ENCODE measurements at places on chromosomes 2 and 18.

DNA sequence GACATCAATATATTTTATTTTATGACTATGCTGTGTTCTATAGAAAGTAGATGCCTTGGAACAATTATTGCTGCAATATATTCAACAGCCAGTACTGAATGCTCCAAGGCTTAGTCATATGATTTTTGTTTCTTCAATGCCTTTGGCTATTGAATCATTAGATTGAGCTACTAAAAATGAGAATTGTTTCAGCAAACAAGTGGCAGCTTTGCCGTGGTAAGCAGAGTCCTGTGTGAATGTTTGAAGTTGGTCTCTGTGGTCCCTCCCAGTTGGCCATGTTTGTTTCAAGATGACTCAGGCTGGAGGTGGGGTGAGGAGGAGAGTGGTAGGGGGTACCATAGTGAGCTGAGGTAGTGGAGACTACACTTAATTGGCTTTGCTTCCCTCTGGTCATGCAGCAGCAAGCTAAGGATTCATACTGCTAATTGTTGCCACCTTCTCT lies 198.6 kb upstream of the EPAS1 start:
- DNase-seq, result no peak

- no peak for DNase-seq
Observed at GRCh38 chr2:85111819-85112281, 21.3 kb upstream of the TCF7L1 start.

- no peak for DNase-seq
Observed at GRCh38 chr2:154386186-154386585, 312.3 kb upstream of the KCNJ3 start.

DNA sequence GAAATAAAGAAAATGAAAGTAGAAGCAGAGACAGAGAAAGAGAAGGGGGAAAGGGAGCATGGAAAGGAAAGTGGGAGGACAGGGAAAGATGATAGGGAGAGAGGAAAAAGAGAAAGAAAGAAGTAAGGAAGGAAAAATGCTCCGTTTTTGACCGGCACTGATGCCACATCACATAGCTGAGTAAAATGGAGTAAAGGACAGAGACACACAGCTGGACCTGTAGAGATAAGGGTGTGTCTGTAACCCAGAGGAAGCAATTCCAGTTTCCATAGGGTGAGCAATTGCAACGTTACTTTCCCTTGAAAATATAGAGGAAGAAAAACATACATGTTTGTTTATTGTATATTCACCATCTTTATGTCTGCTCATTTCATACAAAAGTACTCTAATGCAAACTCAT lies 1866.9 kb upstream of the PIK3C3 start:
- DNase-seq, result no peak

GRCh38 chr2:66577321-66578053 lies 142.6 kb downstream of the MEIS1 start:
- DNase-seq, result no peak

DNA sequence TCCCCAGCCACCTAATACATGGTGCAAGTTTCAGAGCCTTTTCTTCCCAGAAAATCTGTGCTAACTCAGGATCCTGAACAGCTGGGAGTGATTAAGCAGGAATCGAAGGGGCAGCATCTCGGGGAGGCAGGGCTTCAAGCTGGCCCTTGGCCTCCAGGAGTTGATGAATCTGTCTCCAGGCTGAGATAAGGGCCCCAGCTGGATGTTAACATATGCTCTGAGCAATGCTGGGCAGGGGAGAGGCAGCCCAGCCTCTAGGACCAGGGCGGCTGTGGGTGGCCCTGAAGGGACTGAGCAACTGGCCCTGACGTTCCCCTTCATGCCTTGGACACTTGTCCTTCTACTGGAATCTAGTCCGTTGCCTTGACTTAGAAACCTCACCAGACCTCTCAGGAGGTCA lies 84.1 kb upstream of the EPC2 start:
- DNase-seq, result no peak

DNA sequence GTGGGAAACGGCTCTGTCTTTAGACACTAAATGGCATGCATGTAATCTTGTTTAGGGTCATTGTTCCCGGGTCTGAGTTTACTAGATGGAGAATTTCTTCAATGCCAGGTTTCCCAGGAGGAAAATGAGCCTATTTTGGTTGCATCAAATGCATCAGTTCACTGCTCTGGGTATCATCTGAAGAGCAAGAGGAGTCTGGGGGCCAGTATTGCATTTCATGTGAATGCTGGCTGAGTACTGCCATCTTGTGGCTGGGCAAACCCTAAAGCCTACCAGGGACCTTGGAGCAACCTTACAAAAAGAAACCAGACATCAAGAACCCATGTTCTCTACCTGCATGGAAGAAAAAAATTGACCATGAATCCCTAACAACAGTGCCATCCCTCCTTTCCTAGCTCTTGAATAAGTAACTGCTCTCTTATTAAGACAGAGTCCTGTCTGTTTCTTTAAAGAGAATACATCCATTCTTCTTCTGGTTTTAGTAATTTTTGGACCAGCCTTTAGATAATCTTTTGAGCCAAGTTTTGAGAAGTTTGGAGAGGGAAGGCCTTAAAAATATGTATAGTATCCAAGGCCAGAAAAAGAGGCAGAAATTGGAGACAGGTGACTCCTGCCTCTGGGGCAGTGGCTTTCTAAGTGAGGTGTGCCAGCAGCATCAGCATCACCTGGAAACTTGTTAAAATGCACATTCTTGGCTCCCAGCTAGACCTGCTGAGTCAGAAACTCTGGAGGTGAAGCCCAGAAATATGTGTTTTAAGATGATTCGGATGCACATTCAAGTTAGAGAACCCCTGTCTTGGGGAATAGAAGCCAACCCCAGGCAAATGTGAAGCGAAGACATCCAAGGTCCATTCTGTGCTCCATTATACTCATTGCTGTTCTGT lies 261.0 kb upstream of the CXCR4 start:
- DNase-seq, result peak; percentile 46

DNA sequence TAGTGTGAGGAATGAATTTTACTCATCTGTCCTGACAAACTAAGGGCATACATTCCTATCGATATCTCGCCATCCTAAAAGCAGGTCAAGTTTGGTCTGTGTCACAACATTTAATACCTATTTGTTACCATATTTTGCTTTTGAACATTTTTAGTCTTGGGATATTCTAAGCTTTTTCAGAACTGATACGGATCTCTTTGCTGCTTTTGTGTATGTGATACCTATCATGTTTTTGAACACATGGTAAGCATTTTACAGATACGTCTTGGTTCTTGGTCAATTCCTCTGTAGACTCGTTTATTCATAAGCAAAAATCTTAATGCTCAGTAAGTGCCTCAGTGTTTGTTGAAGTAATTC lies 592 bp downstream of the ZNF397 start:
- no peak for DNase-seq

DNA sequence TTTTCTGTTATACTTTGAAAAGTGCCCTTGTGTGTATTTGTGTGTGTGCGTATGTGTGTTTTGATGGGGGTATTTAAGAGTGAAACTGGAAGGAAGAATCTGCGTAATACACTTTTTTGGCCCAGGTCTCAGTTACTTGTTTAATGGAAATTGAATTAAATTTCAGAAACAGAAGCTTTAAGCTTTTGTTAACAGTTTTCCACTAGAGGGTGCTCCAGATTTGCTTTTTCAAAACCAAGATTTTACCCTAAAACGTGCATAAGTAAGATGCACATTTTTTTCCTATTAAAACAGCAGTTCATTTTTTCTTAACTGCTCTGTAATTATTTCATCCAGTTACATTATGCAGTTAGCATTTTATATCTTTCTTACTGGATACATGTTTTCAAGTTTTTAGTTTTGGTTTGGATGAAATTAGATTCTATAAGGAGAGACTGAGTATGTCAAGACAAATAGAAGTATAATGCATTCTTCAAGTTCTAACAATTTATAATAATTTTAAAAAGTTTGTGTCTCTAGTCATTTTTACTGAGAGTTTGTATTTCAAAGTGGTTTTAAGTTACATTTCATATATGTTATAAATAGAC lies 97.2 kb downstream of the PIK3C3 start:
- DNase-seq, result no peak

DNA sequence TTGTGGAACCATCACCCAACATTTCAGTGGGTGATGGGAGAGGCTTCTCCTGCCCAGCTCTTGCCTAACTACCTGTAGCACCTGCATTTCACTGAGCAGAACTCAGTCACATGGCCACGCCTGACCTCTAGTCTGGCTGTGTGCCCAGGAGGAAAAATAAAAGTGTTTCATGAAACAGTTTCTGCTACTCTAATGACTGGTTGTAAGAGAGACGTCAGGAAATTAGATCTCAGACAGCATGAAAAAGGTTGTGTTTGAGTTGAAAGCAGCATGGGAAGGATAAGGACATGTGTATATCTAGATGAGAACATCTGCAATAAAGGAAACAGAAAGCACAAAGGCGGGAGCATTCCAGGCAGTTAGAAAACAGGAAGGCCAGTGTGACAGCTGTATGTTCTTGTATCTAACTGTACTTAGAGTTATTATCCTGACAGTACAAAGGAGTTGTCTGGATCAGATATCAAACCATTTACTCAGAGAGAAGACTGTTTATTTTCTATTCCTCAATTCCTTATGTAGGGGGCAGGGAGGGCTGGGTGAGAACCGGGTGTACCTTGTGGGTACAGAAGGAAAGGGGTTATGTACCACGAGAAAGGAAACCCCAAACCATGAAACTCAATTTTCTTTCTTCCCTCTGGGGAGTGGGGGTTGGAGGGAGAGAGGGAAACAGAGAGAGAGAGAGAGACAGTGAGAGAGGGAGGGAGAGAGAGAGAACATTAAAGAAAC lies 307.4 kb upstream of the VWC2L start:
- DNase-seq, result no peak

DNA sequence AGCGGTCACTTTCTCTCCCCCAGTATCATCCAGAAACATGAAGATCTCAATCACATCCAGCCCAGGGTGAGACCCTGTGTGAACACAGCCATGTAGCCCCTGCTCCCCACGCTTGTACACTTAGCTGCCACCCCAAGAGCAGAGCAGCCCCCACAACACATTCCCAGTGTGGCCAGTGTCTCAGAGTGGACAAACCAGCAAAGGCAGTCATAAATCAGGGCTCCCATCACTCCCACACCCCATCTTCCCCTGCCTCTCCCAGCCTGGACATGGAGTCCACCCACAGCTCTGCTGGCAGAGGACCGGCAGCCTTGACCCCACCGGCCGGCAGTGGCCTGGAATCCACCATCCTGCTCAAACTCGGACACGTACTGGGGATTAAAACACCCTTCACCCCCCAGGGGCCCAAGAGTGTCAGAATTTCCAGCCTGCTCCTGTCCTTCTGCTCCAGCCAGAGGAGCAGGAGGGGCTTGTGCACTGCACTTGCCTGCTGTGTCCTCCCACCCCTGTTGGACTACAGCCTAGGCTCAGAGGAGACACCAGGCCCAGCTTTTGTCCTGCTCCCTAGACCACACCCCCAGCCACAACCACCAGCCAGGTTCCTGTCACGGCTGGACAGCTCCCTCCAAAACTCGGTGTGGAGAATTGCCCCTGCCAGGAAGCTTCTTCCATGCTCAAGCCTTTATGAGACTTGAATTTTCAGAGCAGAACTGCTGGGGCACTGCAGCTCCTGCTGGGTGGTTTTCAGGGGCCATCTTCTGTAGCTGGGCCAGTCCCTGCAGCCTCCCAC lies 206.1 kb downstream of the SMAD2 start:
- DNase-seq, result no peak

DNA sequence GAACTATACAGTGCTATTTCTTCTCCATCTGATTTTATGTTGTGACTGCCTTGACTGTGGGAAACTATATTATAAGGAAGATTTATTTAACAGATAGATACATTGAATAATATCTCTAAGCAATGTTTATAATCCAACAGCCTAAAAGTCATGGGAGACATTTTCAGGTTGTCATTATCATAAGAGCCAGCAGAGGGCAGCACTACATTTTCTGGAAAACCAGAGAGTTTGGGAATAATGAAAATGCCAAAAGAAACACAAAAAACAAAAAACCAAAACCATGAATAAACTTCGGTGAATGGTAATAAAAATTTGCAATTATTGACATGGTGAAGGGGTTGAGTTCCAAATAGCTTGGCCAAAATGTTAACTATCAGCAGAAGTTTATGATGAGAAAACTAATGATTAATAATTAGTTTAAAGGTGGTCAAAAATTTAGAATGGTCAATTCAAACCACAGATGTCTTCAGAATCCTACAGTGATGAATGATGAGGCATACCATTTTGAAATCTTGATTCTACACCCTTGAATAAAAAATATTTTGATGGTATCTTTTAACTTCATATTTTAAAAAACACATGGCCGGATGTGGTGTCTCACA lies 4.7 kb downstream of the EEF1B2 start:
- DNase-seq, result no peak

- DNase-seq, result no peak
Observed at GRCh38 chr2:25226827-25227226, 58.4 kb upstream of the POMC start.

- DNase-seq, result no peak
Observed at GRCh38 chr2:157413326-157414035, 30.4 kb downstream of the CYTIP start.

DNA sequence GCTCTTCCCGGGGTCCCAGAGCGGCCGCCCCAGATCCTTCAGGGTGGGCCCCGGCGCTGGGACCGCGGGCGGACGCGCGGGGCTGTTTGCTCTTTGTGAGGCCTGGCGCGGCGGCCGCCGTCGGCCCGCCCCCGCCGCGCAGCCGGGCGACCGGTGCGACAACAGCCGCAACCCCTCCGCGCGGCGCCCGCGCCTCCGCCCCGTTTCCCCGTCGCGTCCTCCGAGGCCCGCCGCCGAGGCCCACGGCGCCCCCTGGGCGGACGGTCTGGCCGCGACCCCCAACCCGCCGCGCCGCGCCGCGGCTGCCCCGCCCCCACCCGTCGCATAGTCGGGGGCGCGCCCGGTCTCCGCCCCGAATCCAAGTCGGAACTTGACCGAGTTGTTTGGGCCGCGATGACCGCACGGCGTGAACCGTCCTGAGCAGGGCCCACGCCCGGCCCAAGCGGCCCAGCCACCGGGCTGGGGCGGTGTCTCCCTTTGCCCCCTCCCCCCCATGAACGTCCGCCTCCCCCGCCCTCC lies 448 bp downstream of the YPEL5 start:
- DNase-seq, result no peak

GRCh38 chr2:29504746-29505145 lies 389.5 kb downstream of the CLIP4 start:
- no peak for DNase-seq

GRCh38 chr2:165601928-165602521 lies 132.5 kb downstream of the CSRNP3 start:
- DNase-seq, result no peak

DNA sequence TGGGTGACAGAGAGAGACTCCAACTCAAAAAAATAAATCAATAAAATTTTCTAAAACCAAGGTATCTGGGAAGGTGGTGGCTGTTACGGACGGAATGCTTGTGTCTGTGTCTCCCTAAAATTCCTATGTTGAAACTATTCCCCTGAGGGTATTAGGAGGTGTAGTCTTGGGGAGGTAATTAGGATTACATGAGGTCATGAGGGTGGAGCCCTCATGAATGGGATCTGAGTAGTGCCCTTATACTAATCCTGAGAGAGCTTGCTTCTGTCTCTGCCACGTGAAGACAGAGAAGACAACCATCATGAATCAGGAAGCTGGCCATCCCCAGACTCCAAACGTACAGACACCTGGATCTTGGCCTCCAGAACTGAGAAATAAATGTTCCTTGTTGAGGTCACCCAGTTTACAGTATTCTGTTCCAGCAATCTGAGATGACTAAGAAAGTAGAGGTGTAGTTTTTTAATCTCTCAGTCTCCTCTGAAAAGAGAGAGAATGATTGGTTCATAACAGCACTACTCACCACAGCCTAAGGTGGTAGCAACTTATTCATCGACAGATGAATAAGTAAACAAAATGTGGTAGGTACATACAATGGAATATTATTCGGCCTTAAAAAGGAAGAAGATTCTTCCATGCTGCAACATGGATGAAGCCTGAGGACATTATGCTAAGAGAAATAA lies 38.4 kb downstream of the TGFBRAP1 start:
- DNase-seq, result no peak

Measured in stimulated activated CD8-positive, alpha-beta memory T cell treated with anti-CD3 and anti-CD28 coated beads, Interleukin-4, amount 100 ng/mL, for 24 hours (primary cell).